Stimulated activated CD8-positive, alpha-beta memory T cell treated with anti-CD3 and anti-CD28 coated beads, Interleukin-15, amount 100 ng/mL, for 24 hours (primary cell): ENCODE measurements at places on chromosomes 3 and 15.

DNA sequence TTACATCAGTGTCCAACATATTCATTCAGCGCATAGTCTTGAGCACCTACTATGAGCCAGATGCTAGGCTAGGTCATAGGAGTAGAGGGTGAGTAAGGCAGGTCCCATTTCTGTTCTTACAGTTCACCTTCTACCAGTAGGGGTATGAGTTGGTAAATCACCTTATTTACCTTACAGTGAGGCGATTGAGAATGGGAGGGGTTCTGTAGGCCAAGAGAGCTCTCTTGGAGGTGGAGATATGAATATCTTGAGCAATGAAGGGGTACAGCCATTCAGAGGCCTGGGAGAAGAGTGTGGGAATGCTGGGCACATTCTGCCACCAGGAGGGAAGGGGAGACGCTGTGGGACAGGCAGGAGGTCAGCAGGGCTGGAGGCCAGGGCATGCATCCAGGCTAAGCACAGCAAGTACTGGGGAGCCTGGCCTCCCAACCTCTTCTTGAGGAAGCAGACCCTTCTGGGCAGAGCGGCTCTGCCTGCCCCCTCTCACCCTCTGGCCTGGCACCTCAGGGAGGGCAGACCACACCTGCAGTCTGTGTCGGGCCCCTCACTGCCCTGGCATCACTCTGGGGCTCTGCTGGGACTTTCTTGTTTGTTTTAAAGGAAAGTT is 123.4 kb downstream of the EEFSEC start:
- no peak for DNase-seq

DNA sequence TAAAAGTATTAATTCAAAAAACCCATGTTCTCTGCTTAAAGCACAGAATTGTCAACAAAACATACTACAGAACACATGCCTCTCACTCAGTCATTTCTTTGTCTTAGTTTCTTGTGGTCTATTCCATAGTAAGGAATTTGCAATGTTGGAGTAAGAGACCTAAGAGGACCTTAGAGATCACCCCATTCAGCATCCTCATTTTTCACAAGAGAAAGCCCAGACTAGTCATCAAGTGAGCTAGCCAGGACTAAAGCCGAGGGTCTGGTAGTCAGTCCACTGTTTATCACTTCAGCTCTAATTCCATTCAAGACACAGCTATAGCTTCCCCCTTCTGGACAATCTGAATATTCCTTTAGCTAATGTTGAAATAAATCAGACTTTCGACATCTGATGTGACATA is 601.1 kb downstream of the FHIT start:
- DNase-seq = no peak

DNA sequence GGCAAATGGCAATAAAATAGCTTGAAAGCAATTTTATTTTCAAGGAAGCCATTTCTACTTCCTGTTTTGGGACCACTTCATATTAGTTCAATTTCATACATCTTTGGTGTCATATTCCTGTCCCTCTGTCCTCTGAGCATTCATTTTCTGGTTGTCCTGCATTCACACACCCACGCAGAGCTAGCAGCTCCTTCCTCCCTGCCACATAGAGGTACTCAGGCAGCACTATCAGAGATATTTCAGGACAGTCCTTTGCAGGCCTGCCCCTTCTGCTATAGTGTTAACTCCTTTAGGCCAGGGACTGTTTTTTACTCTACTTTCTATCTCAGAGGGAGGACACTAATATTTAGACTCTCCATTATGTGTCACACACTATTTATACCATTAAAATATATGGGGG is 132.0 kb downstream of the ECT2 start:
- no peak for DNase-seq

DNA sequence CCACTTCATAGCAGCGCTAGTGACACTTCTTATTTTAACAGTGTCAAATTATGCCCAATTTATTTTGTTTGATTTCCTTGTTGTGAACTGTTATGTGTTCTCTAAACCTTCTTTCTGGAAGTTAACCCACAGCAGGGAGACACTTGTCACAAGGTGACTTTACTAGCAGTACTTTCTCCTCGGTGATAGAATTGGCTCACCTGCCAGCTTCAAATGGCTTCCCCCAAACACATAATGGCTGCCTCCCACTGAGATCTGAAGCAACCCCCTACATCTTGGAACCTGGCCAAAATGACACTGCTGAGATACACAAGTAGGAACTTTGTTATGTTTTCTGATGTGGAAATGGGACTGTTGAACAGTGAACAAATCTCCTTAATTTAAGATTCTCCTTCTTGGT is 238.8 kb upstream of the DPH6 start:
- no peak for DNase-seq

DNA sequence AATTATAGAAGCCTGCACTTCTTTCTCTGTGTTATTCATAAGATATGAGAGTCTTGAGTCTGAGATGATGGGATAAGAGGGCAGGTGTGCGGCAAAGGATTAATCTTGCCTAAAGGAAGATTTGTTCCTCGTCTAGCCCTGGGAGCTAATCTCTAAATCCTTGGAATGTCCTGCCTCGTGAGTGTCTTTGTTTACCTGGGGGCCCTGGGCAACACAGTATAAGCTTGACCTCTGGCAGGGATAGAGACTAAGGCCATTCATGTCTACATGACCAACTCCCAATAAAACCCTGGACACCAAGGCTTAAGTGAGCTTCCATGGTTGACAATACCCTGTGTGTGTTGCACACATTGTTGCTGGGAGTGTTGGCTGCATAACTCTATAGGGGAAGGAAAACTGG is 3.2 kb upstream of the AGBL1 start:
- no peak for DNase-seq

- no peak for DNase-seq
Measured at GRCh38 chr15:49038382-49038781, 7.9 kb downstream of the SECISBP2L start.

DNA sequence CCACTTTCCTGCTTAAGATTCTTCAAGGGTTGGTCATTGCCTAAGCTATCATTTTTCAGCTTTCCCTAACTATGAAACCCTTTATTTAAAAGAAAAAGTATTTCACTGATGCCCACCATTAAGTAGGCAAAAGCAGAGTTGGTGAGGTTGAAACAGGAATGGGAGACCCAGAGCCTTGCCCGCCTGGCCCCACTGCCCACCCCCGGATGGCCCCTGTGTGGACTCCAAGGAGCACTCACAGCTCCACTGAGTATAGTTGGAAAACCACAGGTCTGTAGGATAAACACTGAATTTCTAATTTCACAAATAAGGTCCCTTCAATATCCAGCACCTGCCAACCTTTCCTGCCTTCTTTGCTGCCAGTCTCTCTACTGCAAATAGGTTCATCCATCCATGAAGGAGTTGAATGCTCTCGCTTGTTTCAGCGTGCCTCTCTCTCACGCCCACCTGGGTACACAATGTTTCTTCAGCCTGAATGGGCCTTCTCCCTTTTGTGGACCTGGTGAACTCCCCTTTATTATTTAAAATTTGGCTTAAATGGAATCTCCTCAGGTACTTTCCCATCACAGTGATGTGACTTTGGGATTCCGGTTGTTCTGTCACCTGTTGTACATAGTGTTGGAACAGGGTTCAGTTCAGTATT is 8.7 kb upstream of the ACAP2 start:
- DNase-seq = no peak

DNA sequence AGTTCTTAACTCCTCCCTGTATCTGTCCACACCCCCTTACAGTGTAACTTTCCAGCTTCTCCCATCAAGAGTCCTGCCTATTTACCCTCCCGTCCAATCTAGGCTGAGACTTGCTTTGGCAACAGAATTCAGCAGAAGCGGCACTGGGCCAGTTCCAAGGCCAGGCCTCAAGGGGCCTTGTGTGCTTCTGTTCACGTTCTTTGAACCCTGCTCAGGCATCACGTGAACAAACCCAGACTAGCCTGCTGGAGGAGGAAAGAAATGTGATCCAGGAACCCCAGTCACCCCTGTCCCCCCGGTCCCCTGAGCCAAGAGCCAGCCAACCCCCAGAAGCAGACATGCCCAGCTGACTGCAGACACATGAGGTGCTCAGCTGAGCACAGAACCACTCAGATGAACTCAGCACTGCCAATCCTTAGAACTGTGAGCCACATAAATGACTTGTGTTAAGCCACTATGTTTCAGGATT is 76.1 kb upstream of the DCLK3 start:
- no peak for DNase-seq

- DNase-seq = no peak
Measured at GRCh38 chr3:30355622-30356021, 250.8 kb upstream of the TGFBR2 start.

- no peak for DNase-seq
Measured at GRCh38 chr3:126671521-126671920, 16.6 kb upstream of the TXNRD3 start.

GRCh38 chr15:65829130-65829764 is 37.2 kb upstream of the DENND4A start:
- no peak for DNase-seq

- no peak for DNase-seq
Measured at GRCh38 chr3:193795062-193795690, 202.2 kb downstream of the OPA1 start.

DNA sequence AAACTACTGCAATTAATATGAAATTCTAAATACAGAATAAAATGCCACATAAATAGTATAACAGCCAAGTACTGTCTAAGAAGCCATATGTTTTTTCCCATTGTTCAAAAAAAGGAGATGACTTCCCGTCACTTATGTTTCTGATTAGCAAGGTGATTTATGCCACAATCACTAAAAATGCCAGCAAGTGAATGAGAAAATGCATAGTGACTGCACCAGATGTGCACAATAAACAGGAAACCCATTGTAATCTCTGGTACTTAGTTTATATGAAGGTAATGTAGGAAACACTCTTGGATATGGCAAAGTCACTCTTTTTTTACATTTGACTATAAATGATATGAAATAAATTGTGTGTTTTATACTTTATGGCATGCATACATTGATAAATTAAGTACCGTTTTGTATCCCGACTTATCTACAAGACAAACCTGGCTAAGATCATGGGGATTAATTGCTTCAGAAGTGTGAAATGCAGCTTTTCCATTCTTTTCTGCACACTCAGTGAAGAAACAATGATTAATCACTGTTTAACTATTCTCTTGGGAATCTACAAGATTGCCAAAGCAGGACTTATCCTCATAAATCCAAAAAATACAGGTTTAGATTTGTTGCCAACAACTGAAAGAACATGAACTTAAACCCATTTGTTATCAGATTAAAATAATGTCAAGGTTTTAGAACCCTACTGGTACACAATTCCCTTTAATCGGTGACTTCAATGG is 164.5 kb downstream of the TBC1D5 start:
- DNase-seq = no peak

GRCh38 chr15:25793354-25794050 is 69.6 kb downstream of the ATP10A start:
- no peak for DNase-seq

GRCh38 chr3:119149484-119149883 is 3.5 kb downstream of the TEX55 start:
- no peak for DNase-seq

DNA sequence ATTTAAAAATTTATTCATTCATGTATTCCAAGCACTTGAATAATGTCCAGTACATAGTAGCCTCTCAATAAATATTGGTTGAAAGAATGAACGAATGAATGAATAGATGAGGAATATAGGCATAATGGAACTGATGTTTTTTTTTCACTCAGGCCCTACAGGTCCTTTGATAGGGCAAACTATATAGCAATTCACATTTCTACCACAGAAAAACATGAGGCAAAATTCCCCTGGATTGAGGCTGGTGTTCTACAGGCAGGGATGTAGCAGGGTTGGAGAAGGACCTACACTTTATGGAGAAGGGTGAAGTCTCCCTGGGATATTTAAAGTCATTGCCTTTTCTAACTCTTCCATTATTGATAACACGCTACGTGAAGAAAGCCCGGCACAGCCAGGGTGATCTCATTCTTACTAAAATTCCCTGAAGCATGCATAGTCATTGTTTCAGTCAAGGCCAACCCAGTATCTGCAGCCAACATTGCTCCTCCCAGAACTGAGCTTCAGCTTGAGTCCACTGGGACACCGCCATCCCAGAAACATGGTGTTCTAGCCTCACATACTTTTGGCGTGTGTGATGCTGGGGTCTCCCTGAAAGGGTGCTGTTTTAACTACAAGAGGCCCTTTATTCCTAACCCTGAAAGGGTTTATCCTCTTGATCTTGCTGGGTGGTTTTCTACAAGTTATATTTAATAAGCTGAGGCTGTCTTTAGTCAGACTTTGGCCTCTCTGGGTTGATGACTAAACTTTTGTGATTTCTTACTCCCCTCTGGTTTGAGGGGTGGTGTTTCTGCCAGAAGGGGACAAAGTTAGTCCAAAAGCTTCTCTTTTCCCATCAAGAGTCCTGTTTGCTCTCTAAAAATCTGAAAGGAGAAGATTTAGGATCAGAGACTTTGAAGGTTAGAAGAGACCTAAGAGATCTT is 25.9 kb upstream of the FBN1 start:
- DNase-seq = no peak

DNA sequence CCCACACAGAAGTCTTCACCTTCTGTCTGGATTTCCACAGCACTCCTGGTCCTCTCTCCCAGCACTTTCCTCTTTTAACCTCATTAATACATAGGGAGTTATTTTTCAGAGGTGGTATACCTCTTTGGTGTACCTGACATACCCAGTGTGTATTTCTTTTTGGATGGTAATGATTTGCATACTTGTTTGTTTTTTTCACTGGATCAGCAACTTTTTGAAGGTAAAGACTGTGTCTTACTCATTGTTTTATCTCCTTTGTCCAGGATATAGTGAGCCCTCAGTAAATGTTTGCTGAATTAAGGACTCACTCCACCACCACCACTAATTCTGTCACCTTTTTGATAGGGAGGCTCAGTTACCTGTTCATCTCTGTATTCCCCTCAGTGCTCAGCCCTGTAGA is 52.1 kb downstream of the SACM1L start:
- DNase-seq = no peak

DNA sequence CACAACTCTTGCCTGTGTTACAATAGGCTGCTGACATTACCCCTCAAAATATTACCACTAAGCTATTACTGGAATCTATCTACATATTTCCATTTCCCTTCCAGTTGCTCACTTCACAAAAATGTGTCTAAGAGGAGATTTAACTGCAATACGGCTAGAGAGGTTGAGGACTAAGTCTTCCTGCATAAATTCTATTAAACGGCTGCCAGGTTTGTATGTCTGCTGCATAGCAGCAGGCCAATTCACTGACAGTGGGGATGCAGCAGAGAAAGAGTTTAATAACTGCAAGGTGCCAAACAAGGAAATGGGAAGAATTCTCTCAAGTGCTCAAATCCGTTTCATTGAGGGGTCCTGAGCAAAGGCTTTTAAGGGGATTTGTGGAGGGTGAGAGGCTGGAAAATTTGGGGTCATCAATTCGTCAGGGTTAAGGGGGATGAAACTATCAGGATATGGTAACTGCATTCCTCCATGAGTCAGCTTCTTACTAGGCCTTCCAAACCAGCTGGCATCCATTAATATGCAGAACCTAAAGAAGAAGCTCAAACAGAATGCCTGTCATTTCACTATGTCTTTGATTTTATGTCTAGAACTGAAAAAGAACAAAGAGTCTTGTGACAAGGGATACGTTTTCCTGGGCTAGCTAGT is 675.6 kb downstream of the TBL1XR1 start:
- no peak for DNase-seq

GRCh38 chr15:93948726-93949125 is 282.6 kb upstream of the MCTP2 start:
- no peak for DNase-seq

- DNase-seq = no peak
Measured at GRCh38 chr15:87200149-87200548, 1056.4 kb downstream of the NTRK3 start.

GRCh38 chr15:99711625-99712024 is 21.6 kb downstream of the LYSMD4 start:
- DNase-seq = no peak
